CD4-positive, alpha-beta memory T cell (primary cell): ENCODE measurements at places on chromosomes 1 and 21.

- DNase-seq = no peak
Measured at GRCh38 chr1:208778417-208778816, 534.2 kb upstream of the PLXNA2 start.

- DNase-seq = no peak
Measured at GRCh38 chr1:203534526-203534925, 40.6 kb downstream of the OPTC start.

DNA sequence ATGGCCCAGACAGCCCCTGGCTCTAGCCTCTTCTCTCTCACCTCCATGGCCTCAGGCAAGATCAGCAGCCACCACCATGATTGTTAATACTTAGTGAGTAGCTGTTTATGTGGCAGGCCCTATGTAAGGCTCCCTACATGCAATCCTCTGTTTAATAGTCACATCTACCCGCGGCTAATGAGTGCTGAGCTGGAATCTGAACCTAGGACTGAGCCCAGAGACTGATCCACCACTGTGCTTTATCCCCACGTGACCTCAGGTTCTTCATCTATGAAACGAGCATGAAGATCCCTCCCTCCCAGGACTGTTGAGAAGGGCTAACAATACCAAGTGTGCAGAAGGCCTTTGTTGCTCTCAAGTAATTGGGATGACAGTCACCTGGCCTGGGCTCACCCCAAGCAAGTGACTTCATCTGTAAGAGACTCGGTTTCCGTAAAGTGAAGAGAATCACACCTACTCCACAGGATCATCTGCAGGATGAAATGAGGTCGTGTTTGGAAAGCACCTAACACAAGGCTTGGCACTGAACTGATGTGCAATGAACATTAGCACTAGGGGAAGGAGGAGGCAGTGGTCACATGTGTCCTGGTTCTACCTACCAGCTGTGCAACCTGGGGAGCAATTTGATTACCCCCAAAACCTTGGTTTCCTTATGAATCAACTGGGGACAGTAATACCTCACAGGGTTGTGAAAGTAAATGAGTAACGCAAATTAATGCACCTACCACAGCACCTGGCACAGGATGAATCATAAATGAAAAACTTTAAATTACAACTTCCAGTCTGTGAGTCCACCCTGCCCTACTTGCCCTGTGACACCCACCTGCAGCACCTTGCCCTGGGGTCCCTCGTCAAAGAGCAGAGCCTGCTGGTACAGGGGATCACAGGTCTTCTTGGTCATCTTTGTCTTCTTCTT is 37.2 kb downstream of the RIMS3 start:
- no peak for DNase-seq

DNA sequence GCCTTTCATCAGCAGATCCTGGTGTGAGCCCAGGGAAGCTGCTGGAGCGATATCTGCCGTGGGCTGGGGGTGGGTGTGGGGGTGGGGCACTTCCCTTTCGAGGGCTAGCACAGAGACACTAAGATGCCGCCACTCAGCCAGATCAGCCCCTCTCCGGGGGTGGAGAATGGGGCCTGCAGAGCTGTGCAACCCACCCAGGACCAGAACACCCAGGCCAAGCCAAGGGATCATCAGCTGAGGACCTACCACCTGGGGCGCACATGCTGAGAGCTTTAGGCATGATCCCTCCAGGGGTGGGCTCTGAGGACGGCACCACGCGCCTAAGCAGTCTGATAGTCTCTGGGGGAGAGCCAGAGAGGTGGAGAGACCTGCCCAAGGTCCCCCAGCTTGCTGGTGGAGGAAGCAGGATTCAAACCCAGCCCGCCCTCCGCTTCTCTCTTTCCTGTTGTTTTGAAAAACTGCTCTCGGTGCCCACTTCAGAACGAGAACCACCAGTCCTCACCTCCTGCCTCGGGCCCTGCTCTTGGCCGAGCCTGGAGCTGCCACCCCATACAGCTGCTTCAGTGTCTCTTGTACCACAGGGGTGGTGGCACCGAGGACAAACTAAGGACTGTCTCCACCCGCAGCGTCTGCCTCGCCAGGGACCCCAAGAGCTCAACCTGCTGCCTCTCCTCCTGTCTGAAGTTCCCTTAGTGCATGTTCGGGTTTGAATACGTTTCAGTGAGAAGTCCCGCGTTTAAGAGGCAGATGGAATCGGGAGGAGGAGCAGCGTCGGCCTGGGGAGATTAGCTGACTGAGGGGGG is 39.7 kb upstream of the RUNX3 start:
- no peak for DNase-seq
